ENCODE measurements at places on chromosomes 1 and 21. TPM values are rescaled to one million over a fixed set of nuclear protein-coding genes. Genes with fewer than 3 reads are reported as not detected.
A peak's percentile ranks its signal among the peaks of the same experiment; 100 is the strongest.

DNA sequence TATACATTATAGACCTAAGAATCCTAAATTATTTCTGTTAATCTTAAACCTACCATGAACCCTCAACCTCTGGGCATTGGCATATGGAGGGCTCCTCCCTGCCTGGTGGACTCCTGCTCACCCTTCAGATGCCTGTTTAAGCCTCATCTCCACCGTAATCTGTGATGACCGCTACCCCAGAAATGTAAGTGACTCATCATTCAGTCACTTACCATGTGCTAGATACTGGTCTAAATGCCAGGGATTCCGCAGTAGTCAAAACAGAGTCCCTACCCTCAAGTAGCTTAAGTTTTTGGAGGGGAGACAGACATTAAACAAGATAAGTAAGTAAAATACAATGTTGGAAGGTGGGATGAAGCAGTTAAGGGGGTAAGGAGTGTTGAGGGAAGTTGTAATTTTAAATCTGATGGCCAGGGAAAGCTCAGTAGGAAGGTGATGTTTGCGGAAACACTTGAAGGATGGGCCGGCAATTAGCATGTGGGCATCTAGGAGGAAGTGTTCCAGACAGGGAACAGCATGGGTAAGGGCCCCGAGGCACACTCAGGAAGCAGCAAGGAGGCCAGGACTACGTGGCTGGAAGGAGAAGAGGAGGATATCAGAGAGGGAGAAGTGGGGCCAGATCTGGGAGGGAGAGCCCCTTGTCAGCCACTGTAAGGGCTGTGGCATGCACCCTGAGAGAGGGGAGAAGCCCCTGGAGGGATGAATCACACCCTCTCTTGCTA, 141.7 kb upstream of the HOOK1 start:
- H3K4me3 ChIP-seq, result no peak overlapping the region
- peak; percentile 79 for DNase-seq
- no peak overlapping the region for H3K27ac ChIP-seq
- H3K36me3 ChIP-seq, result no peaks in the 10 kb centered on the region
- H3K4me1 ChIP-seq, result no peaks in the 10 kb centered on the region

DNA sequence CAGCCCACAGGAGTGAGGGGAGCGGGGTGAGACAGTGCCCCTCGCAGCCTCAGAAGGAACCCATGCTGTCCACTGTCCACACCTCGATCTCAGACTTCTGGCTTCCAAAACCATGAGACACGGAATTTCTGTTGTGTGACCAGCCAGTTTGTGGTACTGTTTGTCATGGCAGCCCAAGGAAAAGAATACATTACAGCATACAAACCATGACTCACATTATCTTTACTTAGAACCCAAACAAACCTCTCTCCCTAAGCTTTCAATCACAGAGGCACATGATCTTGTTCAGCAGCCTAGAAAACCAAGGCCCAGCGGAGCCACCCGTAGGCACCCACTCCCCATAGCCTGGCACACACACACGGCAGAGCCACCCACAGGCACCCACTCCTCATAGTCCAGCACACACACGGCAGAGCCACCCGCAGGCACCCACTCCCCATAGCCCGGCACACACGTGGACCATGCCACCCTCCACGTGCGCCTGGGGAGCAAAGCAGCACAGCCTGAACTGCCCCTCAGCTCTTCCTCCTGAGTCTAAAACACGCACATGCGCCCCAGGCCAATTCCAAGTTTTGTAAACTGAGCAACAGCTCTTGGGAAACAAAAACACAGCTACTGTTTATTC, 458 bp upstream of the KRTAP10-4 start:
- peaks cover 6% of the 10 kb centered on the region for H3K4me1 ChIP-seq
- no peaks in the 10 kb centered on the region for H3K27me3 ChIP-seq
- H3K4me3 ChIP-seq, result no peak overlapping the region
- H3K27ac ChIP-seq, result no peak overlapping the region
- H3K36me3 ChIP-seq, result no peaks in the 10 kb centered on the region
- DNase-seq, result peak; percentile 69

DNA sequence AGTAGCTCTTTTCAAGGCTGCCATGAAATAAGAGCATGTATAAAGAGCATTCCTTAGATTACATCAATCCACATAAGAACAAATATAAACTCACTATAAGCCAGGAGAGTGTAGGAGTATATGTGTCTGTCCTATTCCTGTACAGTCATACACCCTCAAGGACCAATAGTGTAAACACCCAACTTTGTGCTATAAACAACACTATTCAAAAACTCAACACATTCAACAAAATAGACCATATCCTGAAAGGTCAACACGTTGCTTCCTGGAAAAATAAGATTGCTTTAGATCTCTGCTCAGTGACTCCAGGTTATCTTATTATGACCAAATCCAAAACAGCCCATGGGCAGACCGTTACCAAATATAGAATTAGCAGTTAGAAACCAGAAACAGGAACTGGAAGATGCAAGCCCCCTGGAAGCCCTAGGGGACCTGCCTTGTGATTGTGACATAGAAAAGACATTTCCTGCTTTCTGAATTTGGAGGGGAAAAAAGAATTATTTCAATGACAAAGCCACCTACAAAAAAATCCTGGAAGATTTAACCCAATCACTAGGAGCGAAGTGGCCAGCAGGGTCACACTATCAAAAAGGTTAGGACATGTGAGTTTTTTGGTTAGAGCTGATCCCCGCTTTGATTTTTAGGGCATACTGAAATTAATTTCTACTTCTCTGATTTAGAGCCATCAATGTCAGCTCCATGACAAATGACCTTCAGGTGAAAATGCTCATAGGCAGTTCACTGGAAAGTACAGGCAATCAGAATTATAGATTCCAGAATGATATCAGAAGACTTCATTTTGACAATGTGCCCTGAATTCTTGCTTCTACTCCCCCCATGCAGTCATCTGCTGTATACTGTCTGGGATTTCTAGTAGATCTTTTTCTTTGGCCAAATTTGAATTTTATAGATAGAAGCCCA, 59.9 kb downstream of the LRRC8C start:
- DNase-seq, result peak; percentile 40
- no peak overlapping the region for H3K4me3 ChIP-seq
- no peaks in the 10 kb centered on the region for H3K36me3 ChIP-seq
- H3K4me1 ChIP-seq, result peaks cover 13% of the 10 kb centered on the region

DNA sequence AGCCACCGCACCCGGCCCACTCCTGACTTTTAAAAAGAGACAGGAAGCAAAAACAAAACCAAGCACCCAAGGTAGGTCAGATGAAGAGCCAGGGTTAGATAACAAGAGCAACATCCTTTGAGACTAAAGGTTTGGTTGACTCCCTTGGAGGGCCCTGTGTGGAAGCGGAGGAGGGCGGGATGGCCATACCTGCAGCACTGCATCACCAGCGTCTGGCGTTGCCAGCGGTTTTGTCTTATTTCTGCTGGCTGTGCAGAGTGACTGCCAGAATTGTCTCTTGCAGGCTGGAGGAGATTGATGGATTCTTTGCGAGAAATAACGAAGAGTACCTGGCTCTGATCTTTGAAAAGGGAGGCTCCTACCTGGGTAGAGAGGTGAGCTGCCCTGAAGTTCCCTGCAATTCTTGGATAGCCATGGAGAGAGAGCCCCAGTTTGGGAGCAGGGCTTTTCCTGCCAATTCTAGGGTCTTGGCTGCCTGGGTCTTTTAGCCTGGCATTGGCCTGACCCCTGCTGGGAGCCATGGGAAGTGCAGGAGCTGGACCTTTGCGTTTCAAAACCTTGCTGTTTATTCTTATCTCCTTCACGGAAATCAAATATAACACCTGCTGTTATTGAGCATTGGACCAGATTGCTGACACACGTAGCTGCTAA, 24.0 kb downstream of the QSOX1 start:
- no peak overlapping the region for H3K27ac ChIP-seq
- H3K4me3 ChIP-seq, result no peak overlapping the region
- H3K36me3 ChIP-seq, result peaks cover 38% of the 10 kb centered on the region
- DNase-seq, result peak; percentile 65
- 0 out of 2 replicates have a peak, but pooled peaks cover 1% of the 10 kb centered on the region for H3K4me1 ChIP-seq
- H3K27me3 ChIP-seq, result no peaks in the 10 kb centered on the region

Gene HNRNPCL2
- not detected for total RNA-seq

Gene APOBEC4
- total RNA-seq, result not detected

Gene OR2L5
- 0.07 TPM for total RNA-seq

Gene TSPAN2
- total RNA-seq, result 1.3 TPM

Data from PC-3 (cell line).